ENCODE measurements at places on chromosomes 6 and 20.

GRCh38 chr6:579339-579738 lies 77.6 kb downstream of the HUS1B start:
- DNase-seq = peak; percentile 45

- no peak for DNase-seq
Observed at GRCh38 chr20:40690836-40691565, 2.0 kb upstream of the MAFB start.

GRCh38 chr20:33401184-33401920 lies at the start of gene CDK5RAP1:
Gene CDK5RAP1, minus strand, starts transcription at chr20:33401519. Its CDS starts 4,455 bp downstream, at chr20:33397064.
- peak; percentile 90 for DNase-seq

GRCh38 chr6:96468681-96469224 lies 52.9 kb upstream of the UFL1 start:
- no peak for DNase-seq

DNA sequence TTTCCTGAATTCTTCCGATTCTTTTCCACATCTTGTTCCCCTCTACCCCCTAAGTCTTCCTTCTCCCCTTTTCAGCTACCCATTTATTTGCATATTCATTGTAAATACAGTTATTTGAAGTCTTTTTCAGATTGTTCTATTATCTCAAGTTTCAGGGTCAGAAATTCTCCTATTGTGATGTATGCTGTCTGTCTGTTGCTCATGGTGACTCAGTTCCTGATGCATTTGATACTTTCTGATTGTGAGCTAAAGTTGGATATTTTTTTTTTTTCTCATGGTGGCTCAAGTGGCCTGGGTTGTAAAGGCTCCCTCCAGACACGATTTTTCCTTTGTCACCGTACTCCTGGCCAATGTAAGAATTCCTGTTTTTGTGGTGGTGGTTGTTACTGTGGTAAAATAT lies 4.9 kb upstream of the PI16 start:
- peak; percentile 40 for DNase-seq

GRCh38 chr6:52545406-52546119 lies 31.3 kb downstream of the TRAM2 start:
- DNase-seq = no peak

DNA sequence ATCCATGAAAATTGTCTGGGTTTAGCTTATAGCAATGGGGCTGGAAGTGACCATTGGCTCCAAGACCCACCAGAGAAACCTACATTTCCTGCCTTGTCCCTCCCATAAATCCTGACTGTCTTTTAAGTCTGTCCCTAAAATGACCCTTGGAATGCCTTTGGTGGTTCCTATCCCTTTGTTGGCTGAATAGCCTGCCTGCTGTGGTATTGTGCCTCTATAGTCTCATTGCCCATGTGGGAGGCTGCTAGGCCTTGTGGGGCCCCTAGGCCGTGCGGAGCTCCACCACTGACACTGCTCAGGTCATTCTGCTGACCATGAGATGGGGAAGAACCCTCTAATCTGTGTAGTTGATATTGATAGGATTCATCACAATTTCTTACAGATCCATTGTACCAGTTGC lies 43.3 kb downstream of the SCP2D1 start:
- no peak for DNase-seq

DNA sequence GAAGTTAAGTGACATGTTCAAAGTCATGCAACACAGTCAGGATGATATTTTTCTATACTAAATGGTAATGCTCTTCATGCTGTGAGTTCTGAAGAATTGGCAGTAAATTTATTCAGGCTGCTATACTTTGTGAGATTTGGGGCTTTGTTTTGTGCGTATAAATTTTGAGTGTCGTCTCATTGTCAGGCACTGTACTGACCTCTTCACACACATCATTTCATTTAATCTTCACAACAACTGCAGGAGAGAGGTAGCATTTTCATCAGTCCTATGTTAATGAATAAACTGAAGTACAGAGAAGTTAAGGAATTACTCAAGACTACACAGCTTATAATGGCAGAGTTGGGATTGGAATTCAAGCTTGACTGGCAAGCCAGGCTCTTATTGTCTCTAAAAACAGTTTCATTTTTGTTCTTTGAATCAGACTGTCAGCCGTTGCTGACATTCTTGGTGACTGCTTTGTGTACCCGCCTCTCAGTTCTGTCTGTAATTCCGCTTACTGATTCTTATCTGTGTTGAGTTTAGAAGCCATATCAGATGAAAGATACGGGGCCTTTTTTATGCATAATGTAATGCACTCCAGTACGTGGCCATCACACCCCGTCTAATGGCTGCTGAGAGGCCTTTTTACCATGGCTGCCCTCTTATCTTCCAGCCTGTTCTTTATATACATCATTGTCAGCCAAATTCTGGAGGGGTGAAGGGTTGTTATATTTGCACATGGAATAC lies 274.9 kb downstream of the UTRN start:
- peak; percentile 23 for DNase-seq

DNA sequence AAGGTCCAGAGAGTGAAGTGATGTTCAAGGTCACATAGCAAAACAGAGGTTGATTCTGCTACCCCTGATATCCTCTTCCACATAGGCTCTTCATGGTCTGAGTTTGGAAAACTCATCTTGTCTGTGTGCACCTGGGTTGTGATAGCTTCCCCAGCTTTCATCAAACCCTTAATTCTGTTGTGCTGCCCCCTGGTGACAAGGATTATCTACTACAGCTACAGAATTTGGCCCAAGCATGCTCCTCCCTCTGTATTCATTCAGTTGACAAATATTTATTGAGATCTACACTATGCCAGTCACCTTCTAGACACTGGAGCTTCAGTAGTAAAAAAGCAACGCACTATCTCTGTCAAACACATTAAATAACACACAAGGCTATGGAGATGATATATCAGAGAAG lies 50.4 kb downstream of the SMPDL3A start:
- peak; percentile 52 for DNase-seq

- peak; percentile 22 for DNase-seq
Observed at GRCh38 chr6:169370666-169371343, 117.2 kb upstream of the THBS2 start.

DNA sequence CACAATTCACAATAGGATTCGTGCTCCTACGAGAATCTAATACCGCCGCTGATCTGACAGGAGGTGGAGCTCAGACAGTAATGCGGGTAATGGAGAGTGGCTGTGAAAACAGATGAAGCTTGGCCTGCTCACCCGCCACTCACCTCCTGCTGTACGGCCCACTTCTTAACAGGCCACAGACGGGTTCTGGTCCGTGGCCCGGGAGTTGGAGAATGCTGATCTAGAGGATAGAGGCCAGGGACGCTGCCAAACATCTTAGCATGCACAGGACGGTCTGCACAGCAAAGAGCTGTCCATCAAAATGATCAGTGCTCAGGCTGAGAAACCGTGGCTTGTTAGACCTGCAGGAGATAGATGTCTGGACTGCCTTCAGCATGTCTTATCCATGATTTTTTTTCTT lies 186.4 kb downstream of the SASH1 start:
- DNase-seq = no peak

DNA sequence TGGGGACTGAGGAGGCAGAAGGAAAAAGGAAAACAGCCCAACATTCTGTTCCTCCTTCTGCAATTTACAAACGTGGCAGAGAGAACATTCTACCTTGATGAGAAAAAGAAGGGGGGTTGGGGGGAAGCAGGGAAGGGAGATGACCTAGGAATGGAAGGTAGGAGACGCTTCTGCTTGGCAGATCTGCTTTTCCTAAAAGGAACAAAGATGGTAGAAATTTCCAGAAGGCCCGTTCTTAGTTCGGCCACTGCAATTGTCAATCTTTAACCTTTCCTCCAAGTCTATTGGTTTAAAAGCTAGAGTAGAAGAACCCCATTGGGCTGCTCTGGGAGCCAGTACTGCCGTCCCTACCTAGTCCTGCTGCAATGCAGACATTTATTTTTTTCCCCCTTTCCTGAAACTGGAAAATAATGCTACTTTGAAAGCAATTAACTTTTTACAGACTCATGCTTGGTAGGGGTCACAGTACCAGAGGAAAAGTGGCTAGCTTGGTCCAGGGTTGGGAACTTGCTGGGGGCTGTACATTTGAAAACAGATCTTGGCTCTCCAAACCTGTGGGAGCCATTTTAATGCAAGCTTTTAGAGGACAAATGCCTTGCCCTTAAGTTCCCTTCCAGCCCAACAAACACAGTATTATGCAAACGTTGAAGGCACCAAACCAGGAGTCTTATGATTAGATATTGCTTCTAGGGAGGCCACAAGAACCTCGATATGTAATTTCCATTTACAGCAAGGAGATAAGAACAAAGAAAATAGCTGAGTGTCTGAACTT lies 2.6 kb downstream of the ZMYND8 start:
- DNase-seq = no peak

DNA sequence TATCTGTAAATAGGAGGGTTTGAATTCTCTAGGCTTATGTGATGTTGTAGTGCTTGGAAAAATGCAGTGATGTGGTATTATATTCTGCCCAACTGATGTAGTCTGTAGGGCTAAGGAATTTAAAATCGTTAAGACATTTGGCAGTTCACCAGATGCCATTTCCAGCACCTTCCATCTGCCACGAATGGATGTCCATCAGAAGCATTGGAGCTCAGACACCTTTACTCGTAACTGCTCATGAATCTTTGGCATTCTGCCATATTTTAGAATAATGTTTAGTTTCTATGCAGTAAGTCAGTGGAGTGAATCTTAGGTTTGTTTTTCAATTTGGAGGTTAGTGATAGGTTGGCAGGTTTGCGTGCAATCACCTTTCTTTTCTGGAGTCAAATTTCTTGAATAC lies 2.4 kb upstream of the SYTL3 start:
- DNase-seq = peak; percentile 60

GRCh38 chr20:3652221-3652620 lies 11.0 kb downstream of the GFRA4 start:
- DNase-seq = no peak

- DNase-seq = peak; percentile 62
Observed at GRCh38 chr6:14673201-14673600, 555.6 kb downstream of the CD83 start.

DNA sequence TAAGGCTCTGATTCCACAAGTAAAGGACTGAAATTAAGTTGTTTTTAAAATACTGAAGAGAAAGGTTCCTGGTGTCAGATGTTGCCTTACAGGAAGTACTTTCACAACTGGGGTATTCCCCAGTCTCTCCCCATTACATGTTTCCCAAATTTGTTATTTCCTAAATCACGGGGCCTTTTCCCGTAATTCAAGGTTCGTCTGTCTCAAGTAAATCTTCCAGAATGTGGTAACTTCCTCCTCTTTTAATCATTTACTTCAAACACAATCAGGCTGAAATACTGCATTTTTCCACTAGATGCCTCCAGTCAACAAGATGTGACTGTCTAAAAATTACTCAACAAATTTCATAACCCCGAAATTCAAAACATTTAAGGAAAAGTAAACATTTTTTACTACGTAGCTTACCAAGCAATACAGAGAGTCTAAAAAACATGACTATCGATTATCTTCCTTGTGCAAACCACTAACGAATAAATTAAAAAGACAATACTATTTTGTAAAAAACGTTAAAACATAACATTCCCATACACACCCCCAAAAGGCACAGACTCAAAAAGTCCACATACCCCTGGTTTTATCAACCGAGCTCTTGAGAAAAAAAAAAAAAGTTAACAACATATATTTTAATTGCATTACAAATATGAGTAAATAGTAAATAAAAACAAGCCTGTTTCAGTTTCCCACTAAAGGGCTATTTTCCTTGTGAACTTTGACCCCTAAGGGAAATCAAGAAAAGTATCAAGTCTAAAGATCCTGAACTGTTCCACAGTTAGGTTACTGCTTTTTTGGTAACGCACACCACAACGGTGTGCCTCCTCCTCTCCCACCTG lies 1.7 kb downstream of the SOD2 start:
- DNase-seq = peak; percentile 79

DNA sequence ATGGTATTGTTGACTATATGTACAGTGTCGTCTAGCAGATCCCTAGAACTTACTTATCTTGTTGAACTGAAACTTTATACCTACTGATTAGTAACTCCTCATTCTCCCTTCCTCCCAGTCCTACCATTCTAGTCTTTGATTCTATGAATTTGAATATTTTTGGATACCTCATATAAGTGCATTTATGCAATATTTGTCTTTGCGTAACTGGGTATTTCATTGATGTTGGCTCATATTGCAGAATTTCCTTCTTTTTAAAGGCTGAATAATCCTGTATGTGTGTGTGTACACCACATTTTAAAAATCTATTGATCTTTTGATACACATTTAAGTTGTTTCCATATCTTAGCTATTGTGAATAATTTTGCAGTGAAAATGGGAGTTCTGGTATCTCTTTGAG lies 119.9 kb downstream of the SOX4 start:
- no peak for DNase-seq

- DNase-seq = no peak
Observed at GRCh38 chr20:22456109-22456508, 128.3 kb downstream of the FOXA2 start.

- DNase-seq = no peak
Observed at GRCh38 chr6:125454351-125454750, 152.6 kb upstream of the HDDC2 start.

- peak; percentile 14 for DNase-seq
Observed at GRCh38 chr20:17083738-17084137, 143.1 kb upstream of the PCSK2 start.

- no peak for DNase-seq
Observed at GRCh38 chr20:1308067-1308701, 20.8 kb downstream of the SDCBP2 start.

GRCh38 chr20:21509079-21509596 lies 4.7 kb downstream of the NKX2-2 start:
- no peak for DNase-seq

- DNase-seq = no peak
Observed at GRCh38 chr6:38157905-38158304, 338.4 kb downstream of the ZFAND3 start.

GRCh38 chr20:40583636-40584035 lies 105.4 kb downstream of the MAFB start:
- no peak for DNase-seq

DNA sequence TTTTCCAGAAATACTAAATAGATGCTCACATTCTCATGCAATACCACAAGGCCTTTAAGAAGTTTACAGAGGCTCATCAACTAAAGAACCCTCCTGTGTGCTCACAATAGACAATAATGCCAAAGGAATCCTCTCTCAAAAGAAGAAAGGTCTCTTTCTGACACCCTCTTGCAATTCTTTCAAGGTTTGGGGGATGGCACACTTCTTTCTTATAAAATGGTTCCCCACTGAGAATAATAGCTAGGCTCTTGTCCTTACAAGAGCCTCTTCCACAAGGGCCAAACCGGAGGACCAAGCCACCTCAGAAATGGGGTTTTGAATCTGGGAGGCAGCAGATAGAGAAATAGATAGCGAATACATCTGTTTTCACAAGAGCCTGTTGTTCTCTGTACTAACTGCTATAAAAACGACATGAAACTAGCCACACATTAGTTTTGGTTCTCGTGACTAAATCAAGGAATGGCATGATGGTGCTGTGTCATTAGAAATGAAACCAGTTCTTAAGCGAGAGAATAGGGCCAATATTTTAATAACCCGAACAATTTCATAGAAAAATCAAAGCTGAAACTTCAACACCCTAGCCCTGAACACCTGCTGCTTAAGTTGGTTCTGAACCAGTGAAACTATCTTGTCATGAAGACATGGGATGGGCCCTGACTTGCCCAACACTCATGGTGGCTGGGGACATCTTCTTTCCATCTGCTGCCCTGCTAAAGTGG lies 81.1 kb downstream of the PRDM1 start:
- no peak for DNase-seq

Data from fibroblast of skin of abdomen (primary cell).